Renal pelvis (tissue), 12 donors: ENCODE measurements at places on chromosomes 3 and 15.

GRCh38 chr15:84098604-84099003 is 137.0 kb upstream of the GOLGA6L4 start:
- no peak for DNase-seq

GRCh38 chr3:35528728-35529127 is 110.6 kb upstream of the ARPP21 start:
- no peak for DNase-seq

GRCh38 chr3:185582871-185583270 is 3.2 kb upstream of the SENP2 start:
- no peak for DNase-seq

DNA sequence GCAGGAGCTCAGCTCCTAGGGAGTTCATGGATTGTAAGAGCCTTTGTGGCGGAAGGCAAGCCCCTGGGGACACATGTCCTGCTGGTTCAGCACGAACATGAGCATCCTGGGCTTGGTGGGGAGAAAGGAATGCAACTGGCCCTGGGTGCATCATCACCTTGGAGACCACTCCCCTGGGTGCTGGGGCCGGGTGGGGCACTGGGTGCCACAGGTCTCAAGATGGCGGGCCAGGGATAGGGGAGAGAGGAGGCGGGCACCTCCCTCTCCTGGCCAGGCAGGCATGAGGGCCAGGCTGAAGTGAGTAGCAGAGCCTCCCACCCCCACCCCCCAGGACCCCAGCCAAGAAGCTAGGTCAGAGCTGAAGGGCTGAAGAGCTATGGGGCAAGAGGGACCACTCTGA is 768 bp downstream of the PCBP4 start:
- no peak for DNase-seq
